ENCODE measurements at places on chromosomes 11 and 22.

- no peak for DNase-seq
These were observed 212.2 kb downstream of the BUD13 start for GRCh38 chr11:116560589-116560988.

DNA sequence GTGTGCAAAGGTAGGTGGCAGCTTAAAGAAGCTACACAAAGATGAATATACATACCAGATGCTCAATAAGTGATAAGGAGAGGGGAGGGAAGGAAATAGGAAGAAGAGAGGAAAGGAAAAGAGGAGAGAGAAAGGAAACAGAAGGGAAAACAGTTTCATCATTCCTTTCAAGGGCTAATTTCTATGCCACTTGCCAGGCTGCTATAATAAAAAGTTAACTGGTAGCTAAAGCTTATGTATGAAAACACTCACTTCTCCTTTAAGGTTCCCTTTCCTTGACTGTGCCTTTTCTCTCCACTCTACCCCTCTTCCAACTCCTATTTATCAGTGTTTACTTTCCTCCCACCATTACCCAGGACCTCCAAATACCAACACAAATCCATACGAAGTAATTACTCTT lies 347.9 kb downstream of the DLG2 start:
- DNase-seq: no peak

DNA sequence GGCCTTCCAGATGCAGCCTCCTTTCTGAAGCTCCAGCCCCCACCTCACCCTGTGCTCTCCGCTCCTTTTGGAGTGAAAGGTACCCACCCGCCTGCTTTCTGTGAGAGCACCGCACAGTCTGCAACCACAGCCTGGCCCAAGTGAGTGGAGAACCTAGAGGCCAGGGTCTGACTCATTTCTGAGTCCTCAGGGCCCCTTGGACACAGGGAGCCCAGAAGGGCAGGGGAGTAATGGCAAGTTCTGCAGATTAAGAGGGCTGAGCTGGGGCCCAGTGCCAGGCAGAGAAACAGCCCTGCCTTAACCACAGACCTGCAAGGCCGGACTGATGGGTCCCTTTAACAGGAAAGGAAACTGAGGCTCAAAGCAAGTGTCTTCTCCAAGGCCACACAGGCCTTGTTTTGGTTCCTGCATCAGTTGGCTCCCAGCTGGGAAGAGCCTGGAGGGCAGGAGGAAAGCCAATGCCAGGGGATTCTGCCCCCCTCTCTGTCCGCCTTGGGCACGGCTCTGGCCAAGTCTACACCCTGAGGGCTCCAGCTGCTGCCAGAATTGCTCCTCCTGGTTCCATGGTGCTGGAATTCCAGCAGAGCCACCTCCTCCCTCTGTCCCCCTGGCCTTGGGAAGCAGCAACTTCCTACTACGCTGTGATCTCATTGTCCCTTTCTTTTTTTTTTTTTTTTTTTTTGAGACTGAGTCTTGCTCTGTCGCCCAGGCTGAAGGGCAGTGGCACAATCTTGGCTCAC lies 55.1 kb downstream of the CYTH4 start:
- no peak for DNase-seq

DNA sequence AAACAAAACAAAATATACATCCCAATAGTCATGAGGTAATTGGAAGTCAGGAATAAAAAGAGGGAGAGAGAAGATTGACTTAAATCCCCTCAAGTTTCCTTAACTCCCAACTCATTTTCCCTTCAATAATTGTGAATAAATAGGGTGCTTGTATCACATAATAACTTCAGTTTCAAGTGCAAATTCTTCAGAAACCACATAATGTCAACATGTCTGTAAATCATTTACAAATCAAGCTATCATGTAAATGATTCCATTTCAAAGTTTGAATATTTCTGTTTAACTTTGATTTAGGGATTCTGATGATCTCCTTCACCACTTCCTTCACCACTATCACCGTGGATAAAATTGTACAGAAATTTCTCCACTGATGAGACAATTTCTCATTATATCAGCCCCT lies 23.2 kb downstream of the CASP5 start:
- DNase-seq: no peak

DNA sequence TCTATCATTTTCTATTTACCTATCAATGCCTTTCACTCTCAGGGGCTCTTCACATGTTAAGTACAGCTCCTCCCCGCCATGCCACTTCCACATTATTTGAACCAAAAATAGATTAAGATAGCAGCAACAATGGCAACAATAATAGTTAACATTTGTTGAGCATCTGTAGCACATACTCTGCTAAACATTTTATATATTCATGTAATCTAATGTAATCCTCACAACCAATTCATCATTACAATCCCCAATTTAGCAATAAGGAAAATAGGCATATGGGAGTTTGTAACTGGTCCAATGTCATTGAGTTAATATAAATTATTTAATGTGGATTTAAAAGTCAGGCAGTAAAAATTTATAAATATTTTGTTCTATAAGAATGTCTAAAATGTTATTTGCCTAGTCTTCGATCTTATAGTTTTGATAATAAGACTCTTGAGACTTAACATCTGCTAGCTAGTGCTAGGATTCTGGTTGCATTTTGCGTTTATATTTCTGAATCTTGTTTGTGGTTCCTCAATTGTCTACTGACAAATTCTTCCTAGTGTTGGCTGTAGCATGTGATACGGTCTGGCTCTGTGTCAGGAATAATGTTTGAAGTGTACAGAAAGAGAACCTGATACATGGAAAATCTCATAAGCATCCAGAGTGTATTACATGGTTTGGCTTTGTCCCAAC lies 621.5 kb upstream of the LUZP2 start:
- DNase-seq: no peak

GRCh38 chr22:50326225-50326955 lies 422 bp downstream of the DENND6B start:
- DNase-seq: no peak

- DNase-seq: no peak
These were observed 9.7 kb downstream of the PATE3 start for GRCh38 chr11:125797641-125798040.

DNA sequence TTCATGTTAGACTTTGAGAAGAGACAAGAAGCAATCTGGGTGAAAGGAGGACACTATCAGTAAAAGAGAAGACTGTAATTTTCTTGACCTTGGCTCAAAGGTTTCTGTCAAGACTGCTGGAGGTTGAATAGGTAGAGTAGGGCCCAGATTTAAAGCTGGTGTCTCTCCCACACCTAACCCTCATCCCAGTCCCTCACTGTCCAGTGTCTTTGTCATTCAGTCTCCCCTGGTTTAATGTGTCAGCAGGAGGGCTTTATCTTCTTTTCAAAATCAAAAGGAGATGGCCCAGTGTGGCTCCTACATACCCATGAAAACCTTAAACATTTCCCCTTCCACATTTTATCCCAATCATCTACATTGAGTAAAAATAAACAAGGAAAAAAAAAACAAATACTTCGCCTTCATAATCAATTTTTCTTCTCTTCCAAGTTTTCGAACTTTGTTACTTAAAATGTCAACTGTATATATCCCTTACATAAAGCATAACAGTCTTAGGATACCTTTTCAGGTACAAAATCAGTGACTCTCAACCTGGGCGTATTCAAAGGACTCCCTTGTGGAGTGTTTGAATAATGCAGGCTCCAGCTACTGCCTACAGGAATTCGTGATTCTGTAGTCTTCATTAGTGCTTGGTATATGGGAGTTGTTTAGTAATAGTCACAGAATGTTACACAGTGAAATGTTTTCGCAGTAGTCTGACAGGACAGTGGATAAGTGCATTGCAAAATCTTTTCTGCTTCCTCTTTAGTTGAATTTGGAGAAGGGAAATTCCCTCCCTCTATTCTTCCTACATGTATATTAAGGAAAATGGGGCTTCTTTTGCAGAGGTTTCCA lies 87.2 kb downstream of the FAT3 start:
- no peak for DNase-seq

DNA sequence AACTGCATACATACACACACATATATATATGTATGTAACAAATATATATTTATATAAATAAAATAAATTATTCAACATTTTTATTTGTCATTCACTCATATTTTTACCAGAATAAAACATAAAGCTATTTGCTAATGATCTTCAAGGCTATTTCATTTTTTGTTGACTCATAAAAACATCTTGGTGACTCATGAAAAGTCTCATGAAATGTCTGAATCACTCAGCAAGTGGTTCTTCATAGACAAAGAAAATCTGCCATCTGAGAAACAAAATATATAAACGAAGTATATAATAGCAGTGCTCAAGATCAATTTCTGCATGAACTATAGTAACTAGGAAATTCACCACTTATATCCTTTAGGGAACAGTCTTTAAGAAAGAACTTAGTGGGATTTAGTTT lies 764.8 kb upstream of the FAT3 start:
- DNase-seq: no peak

GRCh38 chr22:44026630-44027511 lies 2.8 kb downstream of the PARVB start:
- DNase-seq: peak; percentile 80

- no peak for DNase-seq
These were observed 96.1 kb downstream of the LRRC32 start for GRCh38 chr11:76574406-76574805.

DNA sequence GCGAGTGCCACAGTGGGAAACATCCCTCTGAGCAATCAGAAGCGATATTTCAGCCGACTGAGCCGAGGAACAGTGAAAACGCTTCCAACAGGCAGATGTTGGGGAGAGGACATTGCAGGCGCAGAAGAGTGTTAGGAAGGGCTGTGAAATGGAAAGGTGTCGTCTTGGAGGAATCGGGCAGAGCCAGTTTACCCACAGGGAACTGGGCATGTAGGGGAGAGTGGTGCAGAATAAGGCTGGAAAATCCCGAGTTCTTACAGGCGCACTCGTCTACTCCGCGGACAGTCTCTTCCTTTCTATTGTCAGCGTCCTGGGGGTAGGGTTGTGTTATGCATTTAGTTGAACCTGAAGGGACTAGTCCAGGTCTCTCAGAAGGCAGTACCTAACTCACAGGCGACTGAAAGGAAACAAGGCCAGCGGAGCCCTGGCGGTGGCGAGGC lies 1.1 kb upstream of the APLP2 start:
- DNase-seq: no peak

- DNase-seq: no peak
These were observed 88.6 kb downstream of the RTL6 start for GRCh38 chr22:44409211-44409973.

- DNase-seq: no peak
These were observed 55.0 kb upstream of the APOA1 start for GRCh38 chr11:116892374-116892773.

- peak; percentile 75 for DNase-seq
These were observed 11.9 kb downstream of the B3GNT6 start for GRCh38 chr11:77046060-77046501.

DNA sequence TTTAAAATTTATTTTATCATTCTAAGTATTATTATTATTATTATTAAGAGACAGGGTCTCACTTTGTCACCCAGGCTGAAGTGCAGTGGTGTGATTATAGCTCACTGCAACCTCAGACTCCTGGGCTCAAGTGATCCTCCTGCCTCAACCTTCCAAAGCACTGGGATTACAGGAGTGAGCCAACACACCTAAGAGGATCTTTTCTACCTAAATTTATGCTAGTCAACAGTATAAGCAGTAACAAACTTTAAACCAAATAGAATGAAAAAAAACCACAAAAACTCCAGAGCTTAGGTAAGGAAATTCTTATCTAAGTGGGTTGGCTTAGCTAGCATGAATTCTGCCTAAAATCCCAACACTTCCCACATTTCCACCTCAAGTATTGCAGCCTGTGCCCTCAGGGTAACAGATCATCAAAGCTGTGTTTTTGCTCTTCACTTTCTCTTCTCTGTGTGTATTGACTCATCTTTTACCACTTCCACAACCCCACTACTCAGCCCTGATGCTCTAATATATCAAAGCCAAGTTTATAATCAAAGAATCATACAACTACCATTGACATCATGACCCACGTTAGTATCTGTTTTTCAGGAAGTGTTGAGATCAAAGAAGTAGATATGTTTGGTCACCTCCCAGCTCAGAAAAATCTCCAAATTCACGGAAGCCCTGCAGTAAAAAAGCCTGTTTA lies 93.7 kb upstream of the SPON1 start:
- peak; percentile 16 for DNase-seq

Data from stimulated activated CD4-positive, alpha-beta T cell treated with anti-CD3 and anti-CD28 coated beads, Interleukin-15, amount 100 ng/mL, for 24 hours (primary cell).